ENCODE measurements at places on chromosomes 7 and 10.
A peak's percentile ranks its signal among the peaks of the same experiment; 100 is the strongest.

DNA sequence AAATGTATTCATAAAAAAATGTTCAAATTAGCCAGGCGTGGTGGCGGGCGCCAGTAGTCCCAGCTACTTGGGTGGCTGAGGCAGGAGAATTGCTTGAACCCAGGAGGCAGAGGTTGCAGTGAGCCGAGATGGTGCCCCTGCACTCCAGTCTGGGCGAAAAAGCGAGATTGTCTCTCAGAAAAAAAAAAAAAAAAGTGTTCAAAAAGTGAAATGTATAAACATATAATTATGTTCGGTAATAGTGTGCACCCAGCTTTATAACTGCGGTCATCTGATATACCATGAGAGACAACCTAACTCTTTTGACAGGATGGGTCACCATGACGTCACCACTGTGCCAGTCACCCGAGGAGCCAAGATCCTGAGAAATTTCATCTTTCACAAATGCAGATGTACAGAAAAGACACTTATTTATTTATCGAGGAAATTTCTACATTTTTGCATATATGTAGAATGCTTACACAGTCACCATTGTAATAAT lies 594 bp upstream of the RP9 start:
- no peak for DNase-seq

DNA sequence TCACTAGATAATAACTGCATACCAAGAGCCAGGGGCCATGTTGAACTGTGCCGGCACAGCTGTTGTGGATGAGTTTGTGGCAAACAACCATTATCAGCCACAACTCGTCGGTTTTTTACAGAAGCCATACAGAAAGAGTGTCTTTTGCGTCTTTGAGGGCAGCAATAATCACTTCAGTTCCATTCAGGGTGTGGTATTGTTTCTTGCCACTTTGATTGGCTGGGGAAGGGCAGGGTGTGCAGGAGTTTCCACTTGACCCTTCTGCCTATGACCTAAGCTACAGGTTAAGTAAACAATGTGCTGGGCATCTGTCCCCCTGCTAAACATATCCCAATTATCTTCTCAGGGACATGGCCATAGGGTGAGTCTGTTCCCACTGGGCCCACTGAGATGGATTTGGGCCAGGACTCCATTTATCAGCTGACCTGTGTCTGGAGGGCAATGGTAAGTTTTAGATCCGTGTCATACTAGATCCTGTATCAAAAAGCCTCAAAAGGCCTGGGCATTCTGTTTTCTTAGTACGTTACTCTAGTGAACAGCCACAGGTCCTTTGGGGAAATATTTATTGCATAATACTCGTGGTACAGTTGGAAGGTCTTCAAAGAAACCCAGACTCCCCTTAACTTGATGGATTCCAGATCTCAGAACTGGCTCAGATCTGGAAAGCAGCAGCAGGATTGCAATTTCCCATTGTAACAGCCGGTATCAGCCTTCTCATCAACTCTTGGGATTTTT lies 15.9 kb downstream of the ZNF3 start:
- DNase-seq, result peak; percentile 62

DNA sequence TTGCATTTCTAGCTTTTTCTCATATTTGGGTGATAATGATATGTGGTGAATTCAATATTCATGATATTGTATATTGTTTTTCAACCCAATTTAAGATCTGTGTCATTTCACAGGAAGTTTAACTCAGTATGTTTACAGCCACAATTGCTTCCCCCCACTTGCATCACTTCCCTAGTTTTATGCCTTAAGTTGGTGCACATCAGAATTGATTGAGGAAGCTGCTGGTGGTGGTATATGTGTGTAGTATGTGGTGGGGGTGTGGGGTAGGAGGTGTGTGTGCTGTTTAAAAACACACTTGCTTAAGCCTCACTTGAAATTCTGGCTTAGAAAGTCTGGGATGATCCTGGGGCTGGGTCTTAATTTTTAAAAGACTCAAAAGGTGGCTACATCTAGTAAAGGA lies 245.1 kb upstream of the AOAH start:
- no peak for DNase-seq

- DNase-seq, result no peak
Observed at GRCh38 chr10:101123085-101123814, 7.8 kb upstream of the TLX1 start.

- no peak for DNase-seq
Observed at GRCh38 chr7:111101856-111102646, 11.1 kb downstream of the LRRN3 start.

DNA sequence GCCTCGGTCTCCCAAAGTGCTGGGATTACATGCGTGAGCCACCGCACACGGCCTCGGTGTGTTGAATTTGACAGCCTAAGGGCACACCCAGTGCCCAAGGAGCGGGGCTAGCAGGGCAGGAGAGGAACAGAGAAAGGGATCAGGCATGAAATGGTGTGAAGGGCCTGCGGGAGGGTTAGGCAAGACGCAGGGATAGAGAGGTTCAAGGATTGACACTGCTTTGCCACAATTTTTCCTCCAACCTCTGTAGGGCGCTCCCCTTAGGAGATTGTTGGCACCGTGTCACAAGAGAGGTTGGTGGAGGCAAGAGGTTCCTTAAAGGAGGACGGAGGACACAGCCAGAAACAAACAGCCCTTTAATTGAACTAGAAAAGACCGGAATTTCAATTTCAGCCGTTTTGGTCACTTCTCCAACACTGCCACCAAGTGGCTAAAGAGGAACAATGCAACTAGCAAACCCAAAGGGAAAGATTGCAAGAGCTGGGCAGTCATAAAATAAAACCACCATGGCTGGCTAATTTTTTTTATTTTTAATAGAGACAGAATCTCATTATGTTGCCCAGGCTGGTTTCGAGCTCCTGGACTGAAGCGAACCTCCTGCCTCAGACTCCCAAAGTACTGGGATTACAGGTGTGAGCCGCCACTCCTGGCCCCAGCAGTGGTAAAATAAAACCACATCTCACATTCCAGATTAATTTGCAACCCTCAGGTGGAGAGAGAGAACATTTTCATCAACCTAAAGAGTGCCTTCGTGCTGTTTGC lies 6.9 kb upstream of the CREB3L2 start:
- DNase-seq, result peak; percentile 75

GRCh38 chr7:65554-65953 lies 126.8 kb upstream of the FAM20C start:
- no peak for DNase-seq

DNA sequence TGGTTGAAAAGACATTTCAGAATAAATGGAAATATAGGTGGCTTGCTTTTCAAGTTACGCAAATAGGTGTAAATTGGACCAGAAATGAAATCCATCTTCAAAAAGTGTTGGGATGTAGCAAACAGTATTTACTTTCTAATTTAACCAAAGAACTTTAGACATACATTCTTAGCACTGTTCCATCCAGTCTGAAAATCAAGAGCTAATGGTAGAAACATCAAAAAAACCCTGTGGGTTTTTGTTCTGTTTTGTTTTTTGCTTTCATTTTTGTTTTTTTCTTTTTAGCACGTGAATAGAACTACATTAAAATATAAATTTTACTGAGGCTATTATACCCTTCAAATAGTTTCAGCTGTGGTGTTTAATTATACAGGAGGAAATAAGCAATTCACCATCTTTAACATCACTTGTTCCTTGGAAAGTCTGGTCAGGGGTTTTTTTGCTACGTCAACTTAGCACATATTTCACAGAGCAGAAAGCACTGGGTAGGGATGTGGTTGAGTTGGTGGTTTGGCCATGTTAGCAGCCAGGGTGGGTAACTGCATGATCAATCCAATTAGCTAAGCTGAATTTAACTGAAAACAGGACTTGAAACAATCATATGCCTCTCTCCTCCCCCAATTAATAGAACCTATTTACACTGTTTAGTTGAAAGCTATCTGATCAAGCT lies 275.4 kb upstream of the PFKP start:
- no peak for DNase-seq

DNA sequence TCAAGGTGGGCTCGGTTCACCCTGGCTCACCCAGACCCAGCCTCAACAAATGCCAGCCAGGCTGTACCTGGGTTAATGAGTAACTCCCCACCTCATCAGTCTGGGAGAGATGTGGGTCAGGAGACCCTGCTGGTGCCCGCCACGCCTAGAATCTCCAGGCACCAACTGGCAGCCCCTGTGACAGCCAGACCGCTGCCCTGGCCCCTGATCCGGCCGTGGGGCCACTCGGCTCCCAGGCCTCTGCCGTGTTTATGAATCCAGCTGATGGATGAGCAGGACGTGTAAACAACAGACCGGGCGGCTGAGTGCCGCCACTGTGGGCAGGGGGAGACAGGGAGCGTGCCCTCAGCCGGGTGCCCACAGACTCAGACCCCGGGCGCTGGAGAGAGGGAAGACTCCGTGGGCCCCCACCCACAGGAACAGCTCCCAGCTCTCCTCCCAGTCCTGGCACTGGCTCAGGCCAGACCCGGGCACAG lies 34.0 kb upstream of the PDGFA start:
- DNase-seq, result no peak

DNA sequence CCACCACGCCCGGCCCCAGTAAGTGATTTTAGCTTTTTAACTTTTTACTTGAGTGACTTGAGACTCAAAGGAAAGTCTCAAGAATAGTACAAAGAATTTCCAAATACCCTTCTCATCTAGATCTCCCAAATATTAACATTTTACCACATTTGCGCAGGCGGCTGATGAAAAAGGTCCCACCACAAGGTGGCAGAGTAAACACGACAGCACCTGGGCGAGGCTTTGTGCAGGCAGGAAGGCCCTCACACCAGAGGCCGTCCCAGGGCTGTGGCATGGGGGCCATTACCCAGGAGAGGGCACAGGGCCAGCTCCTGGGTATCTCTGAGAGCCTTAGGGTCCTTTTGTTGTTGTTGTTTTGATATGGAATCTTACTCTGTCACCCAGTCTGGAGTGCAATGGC lies 50.0 kb upstream of the WIPI2 start:
- no peak for DNase-seq

- no peak for DNase-seq
Observed at GRCh38 chr10:70354556-70354955, 27.9 kb downstream of the LRRC20 start.

- DNase-seq, result no peak
Observed at GRCh38 chr7:39075210-39075609, 97.5 kb downstream of the POU6F2 start.

DNA sequence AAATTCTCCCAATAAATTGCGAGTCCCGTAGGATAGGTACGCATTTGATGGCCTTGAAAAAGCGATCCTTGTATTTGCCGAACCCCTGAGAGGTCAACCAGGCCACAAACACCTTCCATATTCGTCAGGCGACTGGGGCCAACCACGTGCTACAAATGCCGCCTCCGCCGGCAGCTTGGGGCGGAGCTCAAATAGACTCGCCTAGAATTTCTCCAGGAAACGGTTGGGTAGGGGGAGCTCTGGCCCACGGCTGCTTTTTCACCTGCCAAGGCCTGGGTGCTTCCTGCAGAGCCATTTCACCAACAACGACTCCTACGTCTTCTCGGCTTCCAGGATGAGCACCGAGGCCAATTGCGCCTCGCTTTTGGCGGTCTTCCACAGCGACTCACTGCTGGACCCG lies 53.4 kb upstream of the KIF5B start:
- no peak for DNase-seq

DNA sequence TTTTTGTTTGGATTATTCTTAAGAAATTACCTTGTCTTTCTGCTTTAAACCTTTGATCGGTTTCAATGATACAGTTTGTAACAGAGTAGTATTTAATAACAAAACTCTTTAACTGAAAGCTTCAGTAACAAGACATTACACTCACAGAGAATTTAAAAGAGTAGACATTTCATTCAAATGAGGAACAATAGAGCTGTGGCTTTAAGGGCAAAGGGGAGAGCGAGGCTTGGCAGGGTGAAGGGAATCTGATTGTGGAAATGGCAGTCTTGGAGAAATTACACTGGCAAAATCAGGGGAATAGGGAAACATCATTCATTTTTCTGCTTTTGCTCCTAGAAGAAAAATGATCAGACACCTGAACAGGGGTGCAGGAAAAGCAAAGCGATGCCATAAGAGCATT lies 5.1 kb upstream of the HIPK2 start:
- DNase-seq, result no peak

GRCh38 chr7:1748076-1748838 lies 78.2 kb downstream of the ELFN1 start:
- no peak for DNase-seq

GRCh38 chr10:101014230-101014884 lies 14.7 kb downstream of the LZTS2 start:
- DNase-seq, result peak; percentile 68

DNA sequence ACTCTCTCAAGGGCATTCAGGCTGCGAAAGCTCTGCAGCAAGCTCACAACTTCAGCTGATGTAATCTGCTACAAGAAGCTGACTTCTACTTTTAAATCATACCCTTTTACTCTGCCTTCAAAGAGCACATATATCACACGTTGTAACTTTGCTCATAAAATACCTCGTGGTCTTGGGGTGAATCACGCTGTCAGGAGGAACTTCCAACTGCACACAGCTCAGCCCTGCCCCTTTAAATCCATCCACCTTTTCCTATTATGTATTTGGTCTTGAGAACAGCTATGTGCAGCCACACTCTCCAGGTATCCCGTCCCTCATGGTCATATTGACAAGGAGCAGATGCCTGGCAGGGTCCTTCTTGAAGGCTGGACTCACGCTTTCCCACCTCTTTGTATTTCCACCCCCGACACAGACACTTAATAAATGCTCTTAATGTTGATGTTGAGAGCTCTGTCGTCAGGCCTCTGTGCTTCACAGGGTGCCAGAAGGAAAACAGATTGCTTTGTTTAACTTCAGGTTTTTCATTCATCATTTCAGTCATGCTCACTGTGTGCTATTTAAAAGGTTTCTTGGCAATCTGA lies 47.6 kb downstream of the ICA1 start:
- peak; percentile 39 for DNase-seq

DNA sequence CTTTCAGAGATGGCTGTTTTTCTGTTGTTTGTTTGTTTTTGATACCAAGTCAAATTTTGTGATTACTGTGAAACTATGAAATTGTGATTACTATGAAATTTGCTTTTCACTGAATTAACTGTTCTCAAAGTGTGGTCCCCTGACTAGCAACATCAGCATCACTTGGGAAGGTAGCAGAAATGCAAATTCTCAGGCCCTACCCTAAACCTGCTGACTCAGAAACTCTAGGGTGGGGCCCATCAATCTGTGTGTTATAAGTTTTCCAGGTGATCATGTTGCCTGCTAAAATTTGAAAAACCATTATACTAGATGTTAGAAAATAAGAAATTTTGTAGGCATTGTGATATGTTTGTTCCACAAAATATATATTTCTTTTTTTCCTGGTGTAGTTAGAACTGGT lies 1.2 kb downstream of the IFIT1B start:
- DNase-seq, result no peak

GRCh38 chr10:72158176-72158575 lies 57.6 kb upstream of the ANAPC16 start:
- no peak for DNase-seq

GRCh38 chr10:97540669-97541500 lies 31.7 kb upstream of the ANKRD2 start:
- no peak for DNase-seq

All from astrocyte of the spinal cord (primary cell).